SW 1271 (cell line): ENCODE measurements at places on chromosomes 11 and 22.

GRCh38 chr11:3201112-3201581 is 17.5 kb downstream of the MRGPRG start:
- DNase-seq = no peak

DNA sequence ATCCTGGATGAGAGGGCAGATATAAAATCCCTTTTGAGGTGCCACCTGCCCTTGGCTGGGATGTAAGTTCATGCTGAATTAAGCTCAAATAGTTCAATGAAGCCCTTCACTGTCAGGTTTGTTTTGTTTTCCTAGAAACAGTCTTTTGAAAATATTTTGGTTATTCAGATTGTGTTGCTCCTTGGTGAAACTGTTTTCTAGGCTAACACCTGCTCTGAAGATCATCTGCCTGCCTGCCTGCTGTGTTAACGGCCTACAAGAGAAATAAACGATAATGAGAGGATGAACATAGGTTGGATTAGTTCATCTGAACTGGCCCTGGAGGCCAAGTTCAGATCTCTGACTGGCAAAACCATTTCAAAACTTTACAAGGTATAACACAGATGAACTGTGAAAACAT is 67.4 kb downstream of the ZBTB44 start:
- DNase-seq = no peak

DNA sequence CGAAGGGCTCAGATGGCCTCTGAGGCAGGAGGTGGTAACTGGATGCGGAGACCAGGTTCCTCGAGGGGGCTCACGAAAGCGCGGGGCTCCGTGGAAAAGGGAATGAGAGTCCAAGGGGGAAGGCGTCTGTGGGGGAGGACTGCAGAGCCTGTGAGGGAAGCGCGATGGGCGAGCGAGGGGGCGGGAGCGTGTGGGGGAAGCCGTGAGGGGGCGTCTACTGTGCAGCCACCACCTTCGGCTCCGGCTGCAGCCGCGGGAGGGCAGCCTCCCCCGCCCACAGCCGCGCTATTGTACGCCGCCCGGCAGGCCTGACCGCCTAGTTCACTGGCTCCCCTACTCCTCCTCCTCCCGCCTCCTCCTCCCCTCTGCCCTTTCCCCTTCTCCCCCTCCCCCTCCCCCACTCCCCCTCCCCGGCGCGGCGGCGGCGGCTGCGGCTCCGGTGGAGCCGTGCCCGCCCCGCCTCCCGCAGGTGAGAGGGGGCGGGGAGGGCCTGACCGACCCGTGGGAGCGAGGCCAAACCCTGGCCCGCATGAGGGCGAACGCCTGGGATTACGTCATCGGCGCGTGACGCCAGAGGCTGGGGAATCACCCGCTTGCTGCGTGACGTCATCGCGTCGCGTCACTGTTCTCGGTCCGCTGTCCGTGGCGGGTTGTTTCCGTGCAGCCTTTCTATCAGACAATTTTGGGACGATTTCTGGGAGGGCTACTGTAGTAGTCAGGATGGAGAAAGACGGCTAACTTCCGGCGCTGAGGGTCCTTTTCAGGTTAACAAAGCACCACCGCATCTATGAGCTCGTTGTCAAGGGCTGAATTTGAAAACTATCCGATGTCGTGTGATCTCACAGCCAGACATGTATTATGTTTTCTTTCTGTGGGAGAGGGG is at the start of gene PAK1:
TSS of gene PAK1 (minus strand) at position 294 of the 883 bp plus-strand sequence. CDS start 81,574 bp downstream, outside the sequence.
- peak; percentile 67 for DNase-seq

DNA sequence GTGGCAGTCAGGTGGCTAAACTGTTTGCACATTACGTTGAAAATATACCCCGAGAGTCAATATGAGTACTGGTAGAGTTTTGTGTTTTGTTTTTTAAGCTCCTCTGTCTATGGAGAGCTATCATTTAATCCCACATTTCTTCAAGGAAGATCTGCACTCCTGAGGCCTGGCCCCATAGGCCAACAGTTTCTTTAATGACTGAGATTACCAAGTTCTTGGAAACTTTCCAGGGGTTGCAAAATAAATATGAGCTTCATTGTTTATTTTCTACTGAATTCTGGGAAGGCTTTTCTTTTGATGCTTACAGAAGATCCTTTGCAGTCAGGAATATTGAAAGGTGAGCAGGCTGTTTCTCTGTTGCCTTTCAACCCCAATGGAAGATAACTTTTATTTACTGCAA is 452.0 kb downstream of the JRKL start:
- no peak for DNase-seq

- DNase-seq = no peak
Measured at GRCh38 chr11:70528046-70528793, 129.9 kb downstream of the CTTN start.

- no peak for DNase-seq
Measured at GRCh38 chr11:75345455-75346160, 5.9 kb downstream of the ARRB1 start.

DNA sequence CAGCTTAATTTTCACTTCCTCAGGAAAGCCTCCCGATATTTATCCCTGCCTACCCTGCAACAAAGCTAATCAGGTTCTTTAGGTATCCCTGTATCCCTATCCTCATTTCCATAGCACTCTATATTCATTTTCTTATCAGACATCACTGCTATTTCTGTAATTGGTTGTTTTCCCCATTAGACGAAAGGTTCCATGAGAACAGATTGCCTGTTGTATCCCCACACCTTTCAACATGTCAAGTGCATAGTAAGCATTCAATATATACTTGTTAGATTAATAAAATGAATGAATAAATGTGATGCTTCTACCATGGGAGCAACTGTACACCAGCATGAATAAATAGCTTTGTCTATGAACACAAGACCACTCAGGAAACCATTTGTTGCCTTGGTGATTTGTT is 499.8 kb downstream of the DLG2 start:
- no peak for DNase-seq

- DNase-seq = no peak
Measured at GRCh38 chr11:78472382-78472781, 54.8 kb upstream of the GAB2 start.

- DNase-seq = peak; percentile 43
Measured at GRCh38 chr22:42990131-42990838, 24.7 kb downstream of the PACSIN2 start.

GRCh38 chr11:89536926-89537325 is 45.8 kb upstream of the NOX4 start:
- DNase-seq = no peak

DNA sequence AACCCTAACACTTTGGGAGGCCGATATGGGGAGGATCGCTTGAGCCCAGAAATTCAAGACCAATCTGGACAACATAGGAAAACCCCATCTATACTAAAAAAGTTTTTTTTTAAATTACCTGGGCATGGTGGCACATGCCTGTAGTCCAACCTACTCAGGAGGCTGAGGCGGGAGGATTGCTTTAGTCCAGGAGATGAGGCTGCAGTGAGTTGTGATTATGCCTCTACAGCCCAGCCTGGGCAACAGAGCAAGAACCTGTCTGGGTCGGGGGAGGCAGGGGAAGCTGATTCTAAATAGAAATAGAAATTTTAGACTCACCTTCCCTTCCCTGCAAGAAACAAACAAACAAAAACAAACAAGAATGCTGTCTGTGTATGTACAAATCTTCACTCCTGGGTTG is 52.9 kb upstream of the PRODH start:
- DNase-seq = no peak

- no peak for DNase-seq
Measured at GRCh38 chr11:125211191-125211947, 46.8 kb downstream of the PKNOX2 start.

DNA sequence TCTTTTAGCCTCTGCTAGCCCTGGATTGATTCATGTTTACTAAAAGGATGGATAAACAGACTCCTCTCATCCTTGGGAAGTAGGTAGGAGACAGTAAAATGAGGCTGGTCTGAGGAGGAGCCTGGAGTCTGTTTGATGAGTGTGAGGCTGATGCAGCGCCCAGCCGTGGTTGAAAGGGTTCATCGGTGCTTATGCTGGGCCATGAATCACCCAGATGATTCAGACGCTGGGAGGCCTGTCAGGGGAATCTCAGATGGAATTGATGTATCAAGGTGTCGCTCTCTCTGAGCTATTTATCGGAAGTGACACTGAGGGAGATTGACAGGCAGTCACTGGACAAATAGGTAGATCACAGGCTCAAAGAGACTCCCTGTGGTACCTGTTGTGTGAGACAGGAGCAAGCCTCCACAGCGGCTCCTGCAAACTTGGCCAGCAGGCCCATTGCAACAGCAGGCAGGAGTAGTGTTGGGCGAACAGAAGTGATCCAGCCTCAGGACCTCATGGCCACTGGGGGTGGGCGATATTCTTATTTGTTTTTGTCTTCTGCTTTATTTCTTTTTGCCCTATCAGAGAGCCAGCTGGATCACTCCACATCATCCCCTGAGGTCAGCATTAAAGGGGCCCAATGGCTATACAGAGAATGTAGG is 109.9 kb upstream of the CADM1 start:
- DNase-seq = no peak

DNA sequence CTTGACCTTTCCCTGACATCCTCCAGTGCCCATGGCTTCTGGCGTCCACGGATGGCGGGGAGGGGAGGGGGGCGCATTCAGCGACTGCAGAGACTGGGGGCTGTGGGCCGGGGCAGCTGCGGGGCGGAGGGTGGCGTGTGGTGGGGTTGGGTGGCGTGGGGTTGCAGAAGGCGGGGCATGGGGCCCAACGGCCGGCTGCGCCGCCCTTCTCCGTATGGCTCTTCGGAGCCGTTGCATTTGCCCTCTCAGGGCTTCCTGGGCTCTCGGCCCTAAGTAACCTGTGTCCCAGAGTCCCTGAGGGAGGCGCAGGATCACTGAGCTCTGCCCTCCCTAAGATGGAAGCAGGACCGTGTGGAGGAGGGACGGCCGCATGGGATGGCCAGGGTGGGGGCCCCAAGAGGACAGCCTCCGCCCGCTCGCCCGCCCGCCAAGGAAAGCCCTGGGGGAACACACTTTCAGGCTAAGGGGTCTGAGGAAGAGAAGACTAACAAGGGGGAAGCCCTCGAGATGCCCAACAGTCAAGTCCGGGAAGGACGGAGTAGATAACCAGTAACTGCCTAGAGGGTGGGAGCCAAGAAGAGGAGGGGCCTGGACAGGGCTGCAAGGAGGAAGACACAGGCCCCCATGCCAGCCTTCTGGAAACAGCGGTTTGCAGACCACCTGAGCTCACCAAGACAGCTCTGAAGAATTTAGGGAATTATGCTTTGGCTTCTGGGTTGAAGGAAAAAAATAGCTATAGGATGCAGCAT is 9.2 kb upstream of the AIFM3 start:
- DNase-seq = no peak

- DNase-seq = no peak
Measured at GRCh38 chr11:1069740-1070139, 4.9 kb upstream of the MUC2 start.

DNA sequence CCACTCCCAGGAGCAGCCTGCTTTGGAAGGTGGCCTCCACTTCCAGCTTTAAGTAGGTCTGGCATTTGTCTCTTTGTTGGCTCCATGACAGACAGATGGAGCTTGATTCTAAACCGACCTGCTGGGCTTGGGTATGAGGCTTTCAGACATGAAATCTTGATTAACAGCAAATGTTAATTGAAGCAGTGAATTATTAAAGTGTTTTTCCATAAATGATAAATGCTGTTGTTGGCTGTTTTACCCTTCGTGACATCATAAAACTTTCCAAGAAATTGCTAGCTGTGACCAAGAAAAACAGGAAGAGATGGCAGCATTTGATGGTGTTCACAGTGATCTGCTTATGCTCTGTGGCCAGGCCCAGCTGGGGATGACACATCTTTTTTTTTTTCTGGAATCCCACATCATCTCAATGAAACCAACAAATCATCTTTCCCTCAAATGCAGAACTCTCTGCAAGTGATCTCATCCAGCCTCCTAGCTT is 66.1 kb downstream of the RBMXL2 start:
- no peak for DNase-seq

DNA sequence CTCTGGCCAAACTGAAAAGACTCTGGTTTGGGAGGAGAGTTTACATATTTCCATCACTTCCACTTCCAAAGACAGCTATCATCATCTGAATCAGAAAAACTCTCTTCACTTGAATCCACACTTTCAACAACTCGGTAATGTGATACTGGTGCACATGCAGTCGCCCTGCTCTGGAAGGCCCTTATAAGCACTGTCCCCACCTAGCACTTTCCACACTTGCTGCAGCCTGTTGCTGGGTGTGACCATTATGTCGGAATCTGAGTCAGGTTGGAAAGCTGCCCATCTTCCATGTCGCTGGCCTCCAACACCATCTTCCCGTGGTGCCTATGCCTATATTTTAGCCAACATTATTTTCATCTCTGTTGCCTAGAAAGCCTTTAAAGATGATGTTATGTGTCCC is 1.1 kb upstream of the OR10A5 start:
- DNase-seq = no peak

GRCh38 chr22:32079130-32080089 is 36.3 kb downstream of the SLC5A1 start:
- DNase-seq = peak; percentile 59

DNA sequence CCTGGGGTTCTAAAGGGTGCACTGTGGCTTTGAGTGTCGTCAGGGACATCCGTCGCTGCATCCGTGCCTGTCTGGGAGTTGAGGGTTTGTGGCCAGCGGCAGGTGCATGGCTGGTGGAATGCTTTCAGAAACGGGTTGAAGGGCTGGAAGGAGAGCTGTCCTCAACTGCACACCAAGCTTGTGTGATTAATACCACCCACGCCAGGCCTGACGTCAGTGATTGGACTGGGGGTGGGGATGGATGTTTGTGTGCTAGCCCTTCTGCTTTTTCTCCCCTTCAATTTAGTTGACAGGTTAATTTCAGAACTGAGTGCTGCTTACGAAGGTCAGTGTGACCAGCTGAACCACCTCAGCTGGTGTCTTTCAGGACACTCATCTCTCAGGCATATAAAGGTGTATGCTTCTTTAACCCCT is 3.2 kb upstream of the GAB2 start:
- no peak for DNase-seq

DNA sequence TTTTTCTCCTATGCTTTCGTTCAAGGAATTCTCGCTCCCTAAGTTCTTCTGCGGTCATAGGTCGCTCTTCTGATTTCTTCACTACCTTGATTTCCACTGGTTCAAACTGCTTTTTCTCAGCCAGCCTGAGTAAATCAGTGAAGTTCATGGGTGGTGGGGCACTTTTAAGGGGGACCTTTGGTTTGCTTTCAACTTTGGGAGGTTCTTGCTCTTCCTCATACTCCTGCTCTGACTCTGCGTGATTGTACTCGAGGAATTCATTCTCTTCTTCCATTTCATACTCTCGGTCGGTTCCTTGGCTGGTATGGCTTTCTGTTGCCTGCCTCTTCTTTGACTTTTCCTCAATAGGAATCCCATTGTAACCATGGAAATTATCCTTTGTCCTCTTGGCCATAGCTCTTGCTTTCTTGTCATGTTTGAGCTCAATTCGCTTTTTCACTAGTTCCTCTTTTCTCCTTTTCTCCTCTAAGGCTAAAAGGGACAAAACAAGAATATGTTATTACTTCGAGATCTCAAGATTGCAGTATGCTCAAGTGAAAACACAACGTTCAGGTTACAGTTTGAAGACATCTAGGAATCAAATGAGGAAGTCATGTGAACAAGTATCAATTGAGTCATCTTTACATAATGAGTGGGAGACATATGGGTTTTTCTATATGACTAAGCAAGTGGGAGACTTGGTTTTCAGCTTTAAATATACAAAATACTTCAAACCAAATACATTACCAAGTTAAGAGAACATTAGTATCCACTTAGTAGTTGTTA is 16.2 kb downstream of the MISFA start:
- DNase-seq = no peak

GRCh38 chr11:36672815-36673450 is 74.9 kb upstream of the RAG2 start:
- DNase-seq = peak; percentile 58
